ENCODE measurements at places on chromosomes 7 and 10.

- no peak for DNase-seq
Measured at GRCh38 chr10:100807241-100807951, 62.0 kb downstream of the PAX2 start.

DNA sequence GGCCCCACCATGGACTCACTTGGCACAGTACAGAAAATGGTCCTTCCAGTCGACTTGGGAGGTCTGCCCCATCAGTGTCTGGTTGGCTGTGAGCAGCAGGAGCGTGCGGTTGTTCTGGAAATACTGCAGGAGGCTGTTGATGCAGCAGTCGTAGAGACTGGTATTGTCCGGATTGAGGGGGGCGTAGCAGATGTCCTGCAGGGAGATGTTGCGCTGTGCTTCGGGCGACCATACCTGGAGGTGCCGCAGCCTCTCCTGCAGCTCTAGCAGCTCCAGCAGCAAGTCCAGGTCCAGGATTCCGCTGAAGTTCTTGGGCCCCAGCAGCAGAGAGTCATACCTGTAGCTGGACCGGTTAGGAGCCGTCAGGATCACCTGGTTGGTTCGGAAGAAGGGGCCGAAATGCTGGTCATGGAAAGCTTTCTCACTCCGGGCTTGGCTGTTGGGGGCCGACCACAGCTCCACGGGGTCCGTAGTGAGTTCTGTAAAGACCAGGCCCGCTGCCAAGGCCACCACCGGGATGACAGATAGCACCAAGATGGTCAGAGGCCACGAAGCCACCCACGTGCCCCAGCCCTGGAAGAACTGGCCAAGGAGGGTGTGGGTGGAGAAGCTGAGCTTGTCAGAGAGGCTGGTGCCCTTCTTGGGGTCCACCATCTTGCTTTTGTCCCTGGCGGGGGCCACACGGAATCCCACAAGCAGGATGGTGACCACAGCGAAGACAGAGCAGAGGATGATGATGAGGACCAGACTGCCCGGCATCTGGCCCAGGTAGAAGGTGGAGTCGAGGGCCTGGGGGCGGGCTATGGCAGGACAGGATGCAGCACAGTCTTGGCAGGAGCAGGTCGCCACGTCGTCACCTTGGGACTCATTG lies 2.1 kb downstream of the NPC1L1 start:
- DNase-seq: no peak

DNA sequence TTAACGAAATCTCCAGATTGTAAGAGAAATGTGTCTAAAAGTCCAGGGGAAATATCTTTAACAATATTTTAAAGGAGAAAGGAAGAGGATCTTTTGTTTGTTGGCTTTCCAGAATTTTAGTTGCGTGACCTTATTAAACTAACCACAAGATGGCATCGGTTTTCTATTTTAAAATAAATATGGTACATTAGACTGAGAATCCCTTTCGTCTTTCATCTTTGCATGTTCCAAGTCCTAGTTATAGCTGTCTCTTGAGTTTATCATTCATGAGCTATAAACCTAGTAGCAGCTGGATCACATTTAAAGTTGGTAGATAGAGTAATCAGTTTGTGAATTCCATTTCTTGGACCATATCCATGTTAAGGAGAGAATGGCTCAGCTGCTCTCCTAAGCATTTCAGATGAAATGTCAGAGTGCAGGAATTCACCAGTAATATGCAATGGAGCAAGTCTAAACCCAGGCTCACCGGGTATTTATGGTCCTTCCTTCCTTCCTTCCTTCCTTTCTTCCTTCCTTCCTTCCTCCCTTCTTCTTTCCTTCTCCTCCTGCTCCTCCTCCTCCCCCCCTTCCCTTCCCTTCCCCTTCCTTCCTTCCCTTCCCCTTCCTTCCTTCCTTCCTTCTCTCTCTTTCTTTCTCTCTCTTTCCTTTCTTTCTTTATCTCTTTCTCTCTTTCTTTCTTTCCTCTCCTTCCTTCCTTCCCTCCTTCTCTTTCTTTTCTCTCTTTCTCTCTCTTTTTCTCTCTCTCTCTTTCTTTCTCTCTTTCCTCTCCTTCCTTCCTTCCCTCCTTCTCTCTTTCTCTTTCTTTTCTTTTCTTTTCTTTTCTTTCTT lies 57.8 kb upstream of the RAB18 start:
- no peak for DNase-seq

DNA sequence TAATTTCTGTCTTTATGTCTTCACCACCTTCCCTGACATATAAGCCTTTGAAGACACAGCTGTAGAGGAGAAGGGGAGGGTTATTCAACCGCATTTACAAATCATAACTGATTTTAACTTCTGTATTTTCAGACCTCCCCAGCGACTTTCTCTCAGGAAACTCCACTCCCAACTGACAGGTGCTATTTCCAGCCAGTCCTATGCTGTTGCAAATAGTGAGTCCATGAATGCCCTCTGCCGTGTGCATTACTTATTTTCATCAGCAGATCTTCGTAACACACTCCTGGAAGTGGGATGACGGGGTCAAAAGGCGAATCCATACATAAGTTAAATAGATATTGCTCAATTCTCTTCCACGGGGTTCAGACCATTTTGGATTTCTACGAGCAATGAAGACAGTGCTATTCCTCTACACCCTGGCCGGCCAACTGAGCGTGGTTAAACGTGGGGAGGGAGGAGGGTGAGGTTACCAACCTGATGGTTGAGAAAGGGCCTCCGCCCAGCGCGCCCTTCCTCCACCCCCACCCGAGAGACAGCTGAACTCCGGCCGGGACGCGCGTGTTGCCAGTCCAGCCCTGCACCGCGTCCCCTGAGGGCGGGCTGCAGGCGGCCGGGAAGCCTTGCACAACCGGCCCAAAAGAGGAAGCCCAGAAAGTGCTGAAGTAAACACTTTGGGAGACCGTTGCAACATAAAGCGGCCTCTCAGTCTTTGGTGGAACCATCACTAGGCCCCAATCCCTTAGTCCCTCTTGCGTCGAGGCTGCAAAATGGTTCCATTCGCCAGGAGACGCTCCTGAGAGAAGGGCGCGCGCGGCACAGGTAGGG lies at the start of gene APBB1IP:
Gene APBB1IP (plus strand): TSS at position 705 of the 825 bp plus-strand sequence. CDS start 53,986 bp downstream, outside the sequence.
- no peak for DNase-seq

DNA sequence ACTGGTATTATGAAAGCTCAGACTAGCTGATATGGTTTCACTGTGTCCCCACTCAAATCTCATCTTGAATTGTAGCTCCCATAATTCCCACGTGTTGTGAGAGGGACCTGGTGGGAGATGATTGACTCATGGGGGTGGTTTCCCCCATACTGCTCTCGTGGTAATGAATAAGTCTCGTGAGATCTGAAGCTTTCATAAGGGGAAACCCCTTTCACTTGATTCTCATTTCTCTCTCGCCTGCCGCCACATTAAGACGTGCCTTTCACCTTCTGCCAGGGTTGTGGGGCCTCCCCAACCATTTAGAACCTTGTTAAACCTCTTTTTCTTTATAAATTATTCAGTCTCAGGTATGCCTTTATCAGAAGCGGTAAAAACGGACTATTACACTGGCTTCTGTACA lies 40.3 kb downstream of the COL13A1 start:
- no peak for DNase-seq

- DNase-seq: no peak
Measured at GRCh38 chr7:17132726-17133125, 165.7 kb upstream of the AHR start.

DNA sequence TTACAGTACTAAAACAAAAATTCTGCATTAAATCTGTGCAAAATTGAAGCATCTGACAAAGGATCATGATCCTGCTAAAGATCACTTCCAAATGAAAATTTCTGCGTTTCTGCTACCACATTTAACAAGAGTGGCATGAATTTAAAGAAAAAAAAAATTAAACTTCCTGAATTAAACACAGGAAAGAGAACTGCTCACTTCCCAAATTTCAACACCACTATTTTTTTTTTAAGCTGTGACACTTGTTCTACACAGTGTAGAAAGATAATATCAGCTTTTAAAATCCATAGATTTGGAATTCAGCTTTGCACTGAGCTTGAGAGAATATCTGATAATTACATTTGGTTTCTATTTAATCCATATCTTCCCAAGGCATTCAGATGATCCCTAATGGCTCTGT lies 73.6 kb downstream of the EPC1 start:
- DNase-seq: no peak

- no peak for DNase-seq
Measured at GRCh38 chr10:31134311-31134952, 102.8 kb upstream of the ZNF438 start.

- DNase-seq: no peak
Measured at GRCh38 chr10:97197030-97197500, 11.3 kb upstream of the SLIT1 start.

DNA sequence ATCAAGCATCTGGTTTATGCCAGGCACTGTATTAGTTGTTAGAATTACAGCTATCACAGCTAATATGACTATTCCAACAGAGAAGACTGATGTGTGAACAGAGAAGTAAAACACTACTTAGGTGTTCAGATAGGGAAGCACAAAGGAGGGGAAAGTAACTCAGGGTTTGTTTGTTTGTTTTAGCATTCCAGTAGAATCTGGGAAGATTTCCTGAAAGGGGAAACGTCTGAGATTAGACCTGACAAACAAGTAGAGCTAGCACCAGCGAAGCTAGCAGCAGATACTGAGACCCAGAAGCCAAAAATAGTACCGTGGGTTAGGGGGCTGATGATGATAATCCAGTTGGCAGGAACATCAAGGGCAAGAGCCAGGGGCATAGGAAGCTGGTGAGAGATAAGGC lies 28.8 kb upstream of the KLHL7 start:
- DNase-seq: no peak

DNA sequence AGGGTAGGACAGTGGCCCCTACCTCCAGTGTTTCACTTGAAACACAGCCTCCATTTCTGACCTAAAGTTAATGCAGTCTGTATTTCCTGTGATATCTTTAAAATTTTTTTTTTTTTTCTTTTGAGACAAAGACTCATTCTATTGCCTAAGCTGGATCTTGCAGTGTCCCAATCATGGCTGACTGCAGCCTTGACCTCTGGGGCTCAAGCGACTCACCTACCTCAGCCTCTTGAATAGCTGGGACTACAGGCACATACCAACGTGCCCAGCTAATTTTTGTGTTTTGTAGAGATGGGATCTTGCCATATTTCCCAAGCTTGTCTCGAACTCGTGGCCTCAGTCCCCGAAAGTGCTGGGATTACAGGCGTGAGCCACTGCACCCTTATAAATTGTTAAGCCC lies 16.7 kb upstream of the MGAM2 start:
- no peak for DNase-seq

DNA sequence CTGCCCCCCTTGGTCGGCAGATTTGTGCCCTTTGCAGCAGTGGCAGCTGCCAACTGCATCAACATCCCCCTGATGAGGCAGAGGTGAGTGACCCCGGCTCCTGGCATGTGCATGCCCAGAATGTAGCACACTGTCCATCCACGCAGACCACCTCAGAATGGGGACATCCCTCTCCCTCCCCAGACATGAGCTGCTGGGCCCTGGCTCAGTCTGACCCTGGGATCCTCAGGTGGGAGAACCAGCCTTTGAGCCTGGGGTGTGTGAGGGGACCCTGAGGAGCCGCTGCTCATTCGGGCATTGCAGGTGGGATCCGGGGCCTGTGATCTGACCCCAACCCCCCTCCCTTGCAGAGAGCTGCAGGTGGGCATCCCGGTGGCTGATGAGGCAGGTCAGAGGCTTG lies 5.7 kb downstream of the SFXN3 start:
- DNase-seq: no peak

- no peak for DNase-seq
Measured at GRCh38 chr10:124699471-124700292, 44.5 kb downstream of the FAM53B start.

- no peak for DNase-seq
Measured at GRCh38 chr7:112084520-112084971, 121.7 kb downstream of the DOCK4 start.

DNA sequence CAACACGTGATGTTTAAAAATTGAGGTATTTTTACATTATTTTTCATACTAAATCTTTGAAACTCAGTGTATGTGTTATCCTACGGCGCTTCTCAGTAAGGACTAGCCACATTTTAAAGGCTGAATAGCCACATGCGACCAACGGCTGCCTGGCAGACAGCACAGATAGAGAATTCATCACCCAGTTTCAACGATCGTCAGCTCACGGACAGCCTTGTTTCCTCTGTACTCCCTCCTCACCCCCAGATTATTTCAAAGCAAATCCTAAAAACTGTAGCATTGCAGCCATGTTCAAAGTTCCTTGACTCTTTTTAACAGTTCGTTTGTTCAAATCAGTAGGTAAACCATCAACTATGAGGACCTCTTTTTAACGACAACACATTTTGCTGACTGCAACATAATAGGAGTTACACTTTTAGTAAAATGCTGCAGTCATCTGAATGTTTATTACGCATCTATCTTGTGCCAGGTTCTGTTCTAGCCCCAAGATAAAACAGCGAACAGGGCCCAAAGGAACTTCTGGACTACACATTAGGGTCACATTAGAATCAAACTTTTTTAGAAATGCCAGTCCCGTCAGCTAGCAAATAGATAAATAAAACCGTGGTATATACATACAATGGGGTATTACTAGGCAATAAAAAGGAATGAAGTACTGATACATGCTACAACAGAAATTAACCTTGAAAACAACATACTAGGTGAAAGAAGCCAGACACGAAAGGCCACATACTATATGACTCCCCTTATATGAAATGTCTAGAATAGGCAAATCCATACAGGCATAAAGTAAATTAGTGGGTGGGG lies 5.7 kb downstream of the OSBPL3 start:
- DNase-seq: no peak

DNA sequence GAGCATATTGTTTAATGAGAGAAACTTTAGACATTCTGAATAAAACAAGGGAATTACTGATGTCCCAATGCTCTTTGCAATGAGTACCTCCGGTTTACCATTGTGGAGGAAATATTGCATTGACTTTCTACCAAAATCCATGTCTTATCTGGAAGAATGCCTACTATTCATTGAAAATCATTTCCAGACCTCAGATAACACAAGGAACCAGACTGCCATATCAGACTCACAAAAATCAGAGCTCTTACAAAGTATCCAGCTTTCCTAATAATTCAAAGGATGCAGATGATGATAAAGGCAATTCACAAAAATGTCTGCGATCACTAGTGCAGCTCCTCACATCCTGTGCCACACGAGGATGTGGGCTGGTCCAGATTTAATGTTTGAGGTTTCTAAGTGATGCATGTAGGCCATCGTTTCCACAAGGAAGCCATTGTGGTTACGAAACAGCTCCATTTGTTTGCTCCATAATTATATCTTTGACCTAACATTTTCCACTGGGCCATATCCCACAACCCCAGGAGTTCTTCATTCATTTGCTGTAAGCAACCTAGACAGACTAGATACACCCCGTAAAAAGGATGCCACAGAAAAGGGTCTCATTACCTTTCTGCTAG lies 831.1 kb upstream of the C7orf33 start:
- DNase-seq: no peak

- DNase-seq: peak; percentile 48
Measured at GRCh38 chr7:148262721-148263229, 327.8 kb upstream of the C7orf33 start.

DNA sequence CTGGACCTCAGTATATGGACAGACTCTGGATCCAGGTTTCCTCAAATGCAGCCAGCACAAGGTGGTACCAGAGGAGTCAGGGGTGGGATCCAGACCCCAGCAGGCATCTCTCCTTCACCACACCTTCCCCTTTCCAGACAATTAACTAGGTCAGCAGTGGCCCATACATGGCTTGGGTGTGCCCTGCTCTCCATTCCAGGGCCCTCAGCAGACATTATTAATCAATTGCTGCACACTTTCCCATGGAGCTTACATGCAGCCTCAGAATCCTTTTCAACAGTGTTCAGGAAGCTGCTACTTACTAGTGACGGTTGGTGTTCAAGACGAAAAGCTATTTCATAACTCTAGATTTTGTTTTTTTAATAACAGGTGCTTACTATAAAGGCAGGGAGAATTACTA lies 6.0 kb downstream of the COL13A1 start:
- DNase-seq: no peak

Measured in stimulated activated CD8-positive, alpha-beta memory T cell treated with anti-CD3 and anti-CD28 coated beads, Interleukin-15, amount 100 ng/mL, for 24 hours (primary cell).